Dorsolateral prefrontal cortex (tissue), 122 donors: ENCODE measurements at places on chromosomes 7 and 10.

- DNase-seq = peak; percentile 62
These were observed 29.6 kb downstream of the MINDY4 start for GRCh38 chr7:30800785-30801252.

- DNase-seq = no peak
These were observed 2.0 kb upstream of the PITX3 start for GRCh38 chr10:102243309-102243708.

- DNase-seq = no peak
These were observed 65.2 kb downstream of the ELFN1 start for GRCh38 chr7:1735262-1735661.

GRCh38 chr10:37754538-37755323 lies 102.7 kb downstream of the ZNF248 start:
- DNase-seq = peak; percentile 34

GRCh38 chr7:28973591-28973990 lies 15.5 kb upstream of the TRIL start:
- DNase-seq = no peak

DNA sequence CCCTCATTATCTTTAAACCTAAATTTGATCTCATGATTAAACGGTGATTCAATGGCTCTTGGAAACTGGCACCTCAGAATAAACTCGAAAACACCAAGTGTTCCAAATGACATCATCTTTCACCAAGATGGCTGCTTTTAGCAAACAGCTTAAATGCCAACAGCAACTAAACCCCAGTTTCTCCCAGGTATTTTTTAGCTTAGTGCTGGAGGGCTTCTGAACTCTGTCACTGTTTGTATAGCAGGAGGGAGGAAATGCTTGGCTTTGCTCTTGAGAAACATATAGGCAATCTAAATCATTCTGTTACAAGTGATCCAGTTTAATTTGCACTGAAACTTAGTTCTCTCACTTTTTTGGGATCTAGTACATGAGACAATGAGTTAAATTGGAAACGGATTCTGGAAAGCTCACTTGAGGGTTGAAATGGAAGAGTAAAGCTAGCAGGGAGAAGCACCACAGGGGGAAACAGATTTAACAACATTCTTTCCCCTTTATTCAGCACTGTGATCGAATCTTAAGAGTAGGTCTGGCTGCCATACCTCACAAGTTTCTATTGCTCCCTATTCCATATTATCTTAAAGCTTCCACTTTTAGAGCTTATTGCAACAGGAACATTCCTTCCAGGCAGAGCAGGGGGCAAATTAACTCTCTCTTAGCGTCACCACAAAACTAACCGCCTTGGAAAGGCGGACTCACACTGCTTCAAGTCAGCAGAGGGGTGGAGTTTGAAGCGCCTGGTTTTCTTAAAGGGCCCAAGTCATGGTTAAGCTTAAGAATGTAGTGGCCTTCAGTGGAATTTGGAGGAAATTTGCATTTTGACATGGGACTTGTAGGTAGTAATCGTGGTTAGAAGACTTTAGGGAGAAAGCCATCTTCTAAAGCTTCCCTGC lies 1.8 kb upstream of the CCDC6 start:
- DNase-seq = peak; percentile 71

DNA sequence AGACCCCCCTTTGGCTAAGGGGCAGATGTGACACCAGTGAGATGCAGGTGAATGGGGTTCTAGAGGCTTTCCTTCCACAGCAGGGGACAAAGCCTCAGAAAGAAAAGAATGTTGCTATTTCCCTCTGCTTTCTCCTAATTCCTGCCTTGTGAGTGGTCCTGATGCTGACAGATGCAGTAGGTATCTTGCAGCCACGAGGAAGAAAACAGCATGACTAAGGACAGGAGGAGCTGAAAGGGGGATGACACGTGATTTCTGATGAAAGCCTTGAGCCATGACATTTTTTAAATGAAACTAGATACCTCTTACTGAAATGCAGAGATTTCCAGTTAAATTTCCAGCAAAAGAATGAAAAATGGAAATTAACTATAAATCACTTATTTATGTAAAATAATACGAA lies 92.4 kb downstream of the C1GALT1 start:
- no peak for DNase-seq
